ENCODE measurements at places on chromosomes 7 and 10.

- DNase-seq, result no peak
Observed at GRCh38 chr10:29760138-29760900, 125.5 kb upstream of the SVIL start.

DNA sequence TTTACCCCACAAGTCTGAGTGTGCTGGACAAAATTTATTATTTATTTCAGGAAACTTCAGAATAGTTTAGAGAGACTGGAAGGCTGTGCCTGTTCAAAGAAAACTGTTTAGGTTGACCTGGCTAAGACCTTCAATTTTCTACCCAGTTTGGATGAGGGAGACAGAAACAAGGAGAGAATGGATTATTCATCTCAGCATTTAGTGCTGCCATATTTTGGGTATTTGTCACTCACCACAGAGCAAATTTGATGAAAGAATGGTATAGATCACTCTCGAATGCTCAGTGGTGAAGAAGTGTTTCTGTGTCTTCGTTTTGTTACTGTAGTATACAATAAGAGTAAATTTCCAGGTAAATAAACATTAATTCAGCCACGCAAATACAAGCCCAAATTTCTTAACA is 71.8 kb downstream of the SEMA3C start:
- no peak for DNase-seq

- DNase-seq, result no peak
Observed at GRCh38 chr10:91381257-91381891, 28.8 kb upstream of the HECTD2 start.

GRCh38 chr7:44156453-44157010 is 15.4 kb upstream of the MYL7 start:
- DNase-seq, result no peak

DNA sequence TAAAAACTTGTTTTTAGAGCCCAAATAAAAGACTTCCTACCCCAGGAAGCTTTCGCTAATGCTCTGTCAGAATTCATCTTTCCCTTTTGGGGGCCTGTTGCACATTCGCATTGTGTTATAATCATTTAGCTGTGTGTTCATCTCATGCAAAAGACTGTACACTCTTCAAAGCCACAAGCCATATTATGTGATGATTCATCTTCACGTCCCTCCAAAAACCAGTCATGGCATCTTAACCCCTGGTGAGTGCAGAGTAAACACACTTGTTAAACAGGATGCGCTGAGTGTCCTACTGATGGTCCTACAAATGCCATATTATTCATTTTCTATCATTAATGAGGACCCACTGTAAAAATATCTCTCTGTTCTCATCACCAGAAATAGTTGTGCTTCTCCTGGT is 235.4 kb downstream of the KIAA1217 start:
- no peak for DNase-seq

DNA sequence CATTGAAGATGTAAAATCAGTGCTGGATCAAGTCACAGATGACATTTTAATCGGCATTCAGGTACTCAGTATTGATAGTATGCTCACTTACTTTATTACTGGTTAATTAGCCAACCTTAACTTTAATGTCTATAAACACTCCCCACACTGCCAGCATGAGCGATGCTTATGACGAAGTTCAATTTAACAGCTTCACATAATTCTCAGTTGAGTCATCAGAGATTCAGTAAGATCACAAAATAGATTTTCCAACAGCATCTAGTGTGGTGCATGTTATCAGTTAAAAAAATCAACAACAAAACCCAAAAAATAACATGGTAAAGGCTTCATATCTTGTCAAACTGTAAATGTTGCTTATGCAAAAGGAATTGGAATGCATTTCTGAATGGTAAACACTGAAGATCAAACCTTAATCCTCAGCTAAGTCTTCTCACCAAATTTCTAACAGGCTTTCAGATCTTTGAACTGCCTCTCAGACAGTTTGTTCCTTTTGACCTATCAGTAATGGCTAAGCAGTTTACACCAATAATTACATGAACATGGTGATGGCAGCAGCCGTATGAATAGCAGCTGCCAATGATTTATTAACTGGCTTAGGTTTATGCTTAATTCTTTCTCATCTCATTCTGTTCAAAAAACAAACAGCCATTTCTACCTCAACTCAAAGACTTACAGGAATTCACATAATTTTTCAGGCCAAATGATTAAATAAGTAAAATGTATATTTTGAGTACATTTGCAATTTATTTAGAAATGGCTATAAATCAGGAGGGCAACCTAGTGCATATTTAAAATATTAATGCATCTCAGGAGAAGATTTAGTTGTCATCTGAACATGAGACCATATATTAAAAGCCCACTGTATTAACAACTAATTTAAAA is 98.5 kb downstream of the CABCOCO1 start:
- DNase-seq, result no peak

- DNase-seq, result no peak
Observed at GRCh38 chr10:96718304-96718990, 1.9 kb downstream of the PIK3AP1 start.

DNA sequence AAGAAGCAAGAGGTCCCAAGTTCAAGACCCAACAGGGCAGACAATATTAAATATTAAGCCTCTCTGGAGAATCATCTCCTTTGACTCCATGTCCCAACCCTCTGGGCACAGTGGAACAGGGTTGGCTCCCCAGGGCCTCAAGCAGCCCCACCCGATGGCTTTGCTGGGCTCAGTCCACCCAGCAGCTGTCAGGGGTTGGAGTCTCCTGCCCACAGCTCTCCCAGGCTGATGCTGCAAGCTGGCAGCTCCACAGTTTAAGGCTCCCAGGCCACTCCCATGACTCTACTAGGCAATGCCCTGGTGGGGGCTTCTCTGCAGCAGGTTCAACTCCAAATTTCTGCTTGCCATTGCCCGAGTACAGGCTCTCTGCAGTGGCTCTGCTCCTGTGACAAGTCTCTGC is 55.1 kb downstream of the LARP4B start:
- DNase-seq, result no peak

GRCh38 chr7:105015390-105015965 is 1.5 kb downstream of the KMT2E start:
- DNase-seq, result no peak
